ENCODE measurements at places on chromosomes 3 and 15.

GRCh38 chr3:70829092-70829491, 516.7 kb upstream of the MDFIC2 start:
- peak; percentile 82 for DNase-seq

GRCh38 chr3:112136046-112136445, 3.0 kb upstream of the GCSAM start:
- DNase-seq: no peak

- peak; percentile 34 for DNase-seq
Measured at GRCh38 chr15:78325092-78325843, 14.9 kb upstream of the CRABP1 start.

DNA sequence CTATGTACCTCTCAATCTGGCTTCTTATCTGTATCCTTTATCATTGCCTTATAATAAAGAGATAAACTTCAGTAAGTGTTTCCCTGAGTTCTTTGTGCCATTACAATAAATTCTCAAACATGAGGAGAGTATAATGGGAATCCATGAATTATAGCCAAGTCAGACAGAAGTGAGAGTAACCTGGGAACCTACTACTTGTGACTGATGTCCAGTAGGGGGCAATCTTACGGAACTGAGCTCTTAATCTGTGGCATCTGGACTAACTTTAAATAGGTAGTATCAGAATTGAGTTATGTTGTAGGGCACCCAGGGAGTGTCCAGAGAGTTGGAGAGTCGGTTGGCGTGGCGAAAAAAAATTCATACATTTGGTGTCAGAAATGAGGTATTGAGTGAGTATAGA, 542.6 kb downstream of the ZBBX start:
- no peak for DNase-seq

- no peak for DNase-seq
Measured at GRCh38 chr3:127691489-127691888, 18.7 kb downstream of the ABTB1 start.

GRCh38 chr15:72358650-72359171, 17.1 kb downstream of the HEXA start:
- DNase-seq: peak; percentile 91

- no peak for DNase-seq
Measured at GRCh38 chr15:76064375-76064774, 4.6 kb downstream of the TMEM266 start.

- no peak for DNase-seq
Measured at GRCh38 chr3:151708868-151709267, 24.9 kb upstream of the AADACL2 start.

DNA sequence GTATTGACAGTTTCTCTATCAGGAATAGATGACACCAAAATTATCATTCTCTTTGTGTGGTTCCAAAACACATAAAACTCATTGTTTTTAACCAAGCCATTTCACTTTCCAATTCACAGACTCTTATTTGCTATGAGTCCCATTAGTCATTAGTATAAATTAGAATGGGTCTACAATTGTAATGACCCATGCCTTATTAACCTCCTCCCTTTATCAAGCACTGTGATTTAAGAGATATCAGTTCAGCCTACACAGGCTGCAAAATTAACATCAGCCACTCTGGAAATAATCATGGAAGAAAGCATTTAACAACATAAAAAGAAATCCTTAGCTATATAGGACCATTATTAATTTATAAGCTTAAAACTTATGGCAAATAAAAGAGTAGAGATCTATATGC, 440.6 kb downstream of the GBE1 start:
- DNase-seq: no peak

DNA sequence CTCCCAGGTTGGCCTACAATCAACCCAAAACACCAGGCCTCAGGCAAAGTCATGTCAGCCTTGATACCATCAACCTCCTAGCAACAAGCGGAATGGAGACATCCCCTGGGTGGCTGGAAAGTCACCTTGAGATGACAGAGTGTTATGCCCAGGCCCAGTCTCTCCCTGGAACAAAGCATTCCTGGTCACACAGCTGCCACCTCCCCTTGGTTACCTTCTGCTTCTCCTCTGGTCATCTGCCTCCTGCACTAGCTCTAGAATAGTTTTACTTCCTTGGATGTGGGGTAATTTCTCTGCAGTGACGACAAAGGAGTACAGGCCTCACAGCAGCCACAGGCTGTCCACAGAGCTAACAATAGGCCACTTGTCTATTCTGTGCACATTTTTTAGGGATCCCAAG, 114.9 kb downstream of the RFTN1 start:
- no peak for DNase-seq

DNA sequence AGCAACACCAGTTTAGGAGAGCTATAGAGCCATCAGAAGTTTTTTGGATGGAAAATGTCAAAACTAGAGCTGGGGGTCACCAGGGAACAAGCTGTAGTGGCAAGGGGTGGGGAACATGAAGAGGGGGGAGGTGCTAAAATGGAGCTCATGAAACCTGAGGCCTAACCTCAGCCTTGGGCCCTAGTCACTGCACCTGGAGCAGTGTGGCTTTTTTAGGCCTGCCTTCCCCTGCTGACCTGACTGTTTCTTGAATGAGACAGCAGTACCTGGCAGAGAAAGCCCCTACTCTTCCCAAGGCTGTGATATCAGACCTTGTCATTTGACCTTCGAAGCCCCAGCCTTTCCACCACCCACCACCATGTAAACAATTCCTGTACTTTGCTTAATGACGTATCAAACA, 383.5 kb downstream of the EPHB1 start:
- DNase-seq: no peak

GRCh38 chr3:69582044-69582443, 157.2 kb upstream of the MITF start:
- DNase-seq: no peak

DNA sequence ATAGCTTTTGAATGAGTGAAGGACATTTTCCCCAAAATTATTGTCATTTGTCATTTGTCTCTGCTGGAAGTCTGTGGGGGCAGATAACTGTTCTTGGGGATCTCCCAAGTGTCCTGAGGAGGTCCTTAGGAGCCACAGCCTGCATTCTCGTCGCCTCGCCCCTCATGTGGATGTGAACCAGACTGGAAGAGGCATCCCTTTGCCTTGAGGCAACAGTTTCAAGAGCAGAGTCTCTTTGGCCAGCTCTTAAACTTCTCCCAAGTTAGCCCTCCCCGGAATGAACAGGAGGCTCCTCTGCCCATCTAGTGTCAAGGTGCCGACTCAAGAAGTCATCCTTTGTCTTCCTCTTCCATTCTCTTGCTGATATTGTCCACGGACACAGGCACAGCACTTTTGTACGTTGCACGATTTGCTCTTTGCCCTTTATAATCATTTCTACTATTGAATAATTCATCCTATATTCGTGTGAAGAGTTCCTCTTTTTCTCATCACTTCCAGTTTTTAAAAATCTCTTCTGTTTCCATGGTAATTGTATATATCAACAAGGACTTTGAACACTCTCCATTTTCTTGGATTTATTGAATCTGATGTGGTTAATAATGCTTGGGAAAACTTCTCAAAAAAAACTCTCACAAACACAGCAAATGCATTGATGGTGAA, 40.8 kb upstream of the CD47 start:
- no peak for DNase-seq

GRCh38 chr3:13303410-13303809, 116.7 kb downstream of the NUP210 start:
- DNase-seq: no peak

DNA sequence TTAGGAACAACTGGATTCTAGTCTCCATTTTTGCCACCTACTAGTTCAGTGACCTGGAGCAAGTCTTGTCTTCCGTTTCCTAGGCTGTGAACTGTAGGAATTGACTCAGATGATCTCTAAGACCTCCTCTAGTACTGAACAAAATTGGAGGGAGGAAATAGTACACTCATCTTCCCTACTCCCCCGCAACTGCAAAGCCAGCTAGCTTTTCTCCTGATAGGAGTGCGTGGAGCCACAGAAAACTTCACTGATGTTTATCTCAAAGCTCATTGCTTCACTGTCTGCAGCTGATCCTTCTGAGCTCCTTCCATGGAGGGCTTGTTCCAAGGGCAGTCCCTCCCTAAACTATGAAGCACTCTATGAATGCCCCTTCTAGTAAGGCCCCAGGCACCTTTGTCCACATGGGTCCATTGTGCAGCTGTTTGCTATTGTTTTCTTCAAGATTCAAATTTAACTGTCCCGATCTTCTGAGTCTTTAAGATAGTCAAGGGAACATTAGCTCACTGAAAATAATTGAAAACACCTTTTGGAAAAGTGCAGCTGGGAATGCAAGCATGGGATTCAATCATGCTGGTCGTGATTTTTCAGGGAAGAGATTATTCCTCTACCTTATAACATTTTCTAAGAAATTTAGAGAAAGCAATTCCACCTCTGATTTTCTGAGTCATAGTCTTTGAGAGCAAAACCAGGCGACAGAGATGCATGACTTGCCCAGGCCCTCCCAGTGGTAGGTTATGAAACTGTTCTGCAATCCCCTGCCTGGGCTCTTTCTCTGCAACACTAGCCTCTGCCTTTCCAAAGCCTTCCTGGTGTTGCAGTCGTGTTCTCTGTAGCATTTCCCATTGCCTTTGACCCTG, 24.3 kb downstream of the FILIP1L start:
- DNase-seq: peak; percentile 80

DNA sequence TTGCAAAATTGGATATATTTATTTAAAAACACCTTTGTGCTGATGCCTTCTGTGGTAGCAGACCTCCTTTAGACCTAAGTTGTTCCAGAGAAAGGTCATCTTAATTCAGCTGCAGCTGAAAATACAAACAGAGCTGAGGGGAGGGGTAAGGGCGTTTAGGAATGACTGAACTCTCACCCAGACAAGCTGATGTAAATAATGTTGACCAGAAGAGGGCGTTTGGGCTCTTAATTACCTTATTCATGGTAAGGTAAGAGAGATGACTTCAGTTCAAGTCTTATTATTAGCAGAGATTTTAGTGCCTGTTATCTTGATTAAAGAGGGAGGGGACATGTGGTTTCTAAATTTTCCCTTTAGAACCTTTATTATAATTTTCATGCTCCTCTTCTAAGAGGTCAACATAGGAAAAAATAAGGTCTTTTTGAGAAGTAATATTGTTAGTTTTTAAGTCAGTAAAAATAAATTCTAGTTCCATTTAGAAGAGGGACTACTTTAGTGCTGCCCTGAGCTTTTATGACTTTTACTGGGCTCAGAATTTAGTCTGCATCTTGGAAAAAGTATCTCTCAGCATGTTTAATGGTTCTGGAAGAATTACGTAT, 46.3 kb downstream of the GPR171 start:
- peak; percentile 54 for DNase-seq

DNA sequence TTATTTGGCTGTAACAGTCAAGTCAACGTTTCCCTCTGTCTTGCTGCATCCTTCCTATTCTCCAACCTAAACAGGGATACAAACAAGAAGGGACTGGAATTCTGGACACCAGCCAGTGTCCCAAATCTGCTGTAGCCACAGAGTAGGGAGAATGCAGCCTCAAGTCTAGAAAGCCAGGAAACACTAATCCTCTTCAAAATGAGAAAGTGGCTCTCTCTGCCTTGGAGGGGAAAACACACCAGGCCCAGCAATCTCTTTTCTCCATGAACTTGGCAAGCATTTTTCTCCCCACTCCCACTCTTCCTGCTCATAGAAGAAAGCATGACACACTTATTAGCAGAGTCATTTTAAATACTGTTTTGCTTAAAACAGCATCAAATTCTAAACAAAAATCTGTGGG, 781.7 kb downstream of the SQOR start:
- DNase-seq: peak; percentile 54

GRCh38 chr3:18345015-18345367, 80.1 kb downstream of the SATB1 start:
- DNase-seq: no peak

GRCh38 chr3:78879295-78879860, 888.4 kb downstream of the ROBO1 start:
- no peak for DNase-seq

DNA sequence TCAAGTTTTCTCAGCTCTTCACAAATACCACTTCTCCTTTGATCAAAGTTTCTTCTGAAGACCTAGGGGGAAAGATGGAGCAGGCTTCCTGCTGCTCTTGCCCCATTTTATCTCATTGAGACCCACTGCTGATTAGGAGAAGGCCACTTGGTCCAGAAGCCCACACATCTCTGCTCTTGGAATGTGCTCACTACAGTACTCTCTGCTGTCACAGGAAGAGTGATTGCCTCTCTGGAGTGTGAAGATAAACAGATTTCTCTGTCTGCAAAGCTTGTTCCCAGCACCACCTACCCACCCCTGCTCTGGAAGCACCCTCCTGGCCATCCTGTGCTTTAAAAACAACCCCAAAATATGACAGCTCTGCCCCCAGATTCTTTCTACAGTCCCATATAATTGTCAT, 41.3 kb upstream of the PRTG start:
- DNase-seq: no peak

- DNase-seq: no peak
Measured at GRCh38 chr3:42229266-42229941, 36.6 kb downstream of the CCK start.

- no peak for DNase-seq
Measured at GRCh38 chr15:72369964-72370363, 5.8 kb downstream of the HEXA start.

DNA sequence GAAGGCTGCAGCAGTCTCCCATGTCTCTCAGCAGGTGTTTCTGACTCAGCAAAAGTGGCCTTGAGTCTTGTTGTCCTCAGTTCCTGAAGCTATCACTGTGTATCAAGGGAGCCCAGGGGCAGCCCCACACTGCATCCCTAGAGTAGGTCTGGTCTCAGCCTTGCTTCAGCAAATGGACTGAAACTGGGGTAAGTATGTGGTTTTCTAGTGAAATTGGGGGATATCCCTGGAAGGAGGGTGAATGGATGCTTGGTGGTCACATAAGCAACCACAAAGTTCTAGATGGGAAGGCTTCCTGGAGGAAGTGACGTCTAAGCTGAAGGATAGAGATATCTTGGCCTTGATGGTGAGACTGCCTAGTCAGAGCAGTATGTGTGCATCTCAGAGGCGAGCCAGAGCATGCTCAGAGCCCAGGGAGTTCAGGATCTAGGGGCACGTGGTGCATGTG, 38.4 kb downstream of the TMEM158 start:
- DNase-seq: no peak

- no peak for DNase-seq
Measured at GRCh38 chr3:66506154-66506553, 5.3 kb upstream of the LRIG1 start.

- peak; percentile 32 for DNase-seq
Measured at GRCh38 chr3:117047951-117048705, 338.5 kb downstream of the TUSC7 start.

DNA sequence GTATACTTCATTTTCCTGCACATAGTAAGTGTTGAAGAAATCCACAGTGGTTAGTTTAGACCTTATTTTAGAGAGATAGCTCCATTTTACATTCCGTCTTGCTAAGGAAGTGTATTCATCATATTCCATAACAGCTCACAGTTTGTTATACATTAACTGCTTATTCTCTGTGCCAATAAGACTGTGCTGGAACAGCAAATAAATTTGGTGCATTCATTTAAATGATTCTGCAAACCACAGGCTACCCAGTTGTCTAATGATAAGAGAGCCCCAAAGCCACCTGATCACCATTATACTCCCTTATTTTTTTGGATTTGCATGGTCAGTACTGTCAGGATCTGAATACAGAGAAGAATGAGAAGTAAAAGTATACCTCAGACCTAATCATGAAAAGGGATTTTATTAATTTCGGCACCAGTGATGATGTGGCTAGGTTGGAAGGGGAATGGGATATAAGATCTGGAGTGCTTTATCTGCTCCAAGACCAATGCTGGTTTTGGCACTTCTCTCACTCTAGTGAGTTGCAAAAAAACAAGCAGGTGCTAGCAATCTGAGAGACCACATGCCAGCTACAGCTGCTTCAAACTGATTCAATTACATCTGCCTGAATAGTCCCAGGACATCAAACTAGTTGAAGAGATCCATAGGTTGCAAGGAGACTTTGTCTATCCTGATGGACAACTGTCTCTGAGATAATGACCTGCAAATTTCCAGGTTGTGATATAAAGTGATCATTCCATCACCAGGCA, 254.8 kb downstream of the ZBTB20 start:
- no peak for DNase-seq

GRCh38 chr3:39241561-39241960, 38.3 kb downstream of the CX3CR1 start:
- no peak for DNase-seq

Data from EH (cell line).